ENCODE measurements at places on chromosomes 3 and 15.

DNA sequence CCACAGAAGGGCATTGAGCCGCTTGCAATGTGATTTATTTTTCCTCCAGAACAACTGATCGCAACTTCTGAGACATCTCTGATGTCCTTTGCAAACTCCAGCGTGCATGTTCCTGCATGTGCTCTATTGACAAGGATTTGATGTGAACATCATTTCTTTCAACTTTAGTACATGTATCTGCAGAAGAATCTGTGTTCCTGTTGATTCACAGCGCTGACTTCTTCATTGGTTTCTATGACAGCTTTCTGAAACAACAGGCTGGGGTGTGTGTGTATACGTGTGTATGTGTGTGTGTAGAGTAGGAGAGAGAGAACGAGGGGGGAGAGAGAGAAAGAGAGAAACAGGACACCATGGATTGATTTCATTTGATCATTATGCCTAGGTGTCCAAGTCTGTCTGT lies 56.7 kb upstream of the CMTM8 start:
- no peak for DNase-seq

DNA sequence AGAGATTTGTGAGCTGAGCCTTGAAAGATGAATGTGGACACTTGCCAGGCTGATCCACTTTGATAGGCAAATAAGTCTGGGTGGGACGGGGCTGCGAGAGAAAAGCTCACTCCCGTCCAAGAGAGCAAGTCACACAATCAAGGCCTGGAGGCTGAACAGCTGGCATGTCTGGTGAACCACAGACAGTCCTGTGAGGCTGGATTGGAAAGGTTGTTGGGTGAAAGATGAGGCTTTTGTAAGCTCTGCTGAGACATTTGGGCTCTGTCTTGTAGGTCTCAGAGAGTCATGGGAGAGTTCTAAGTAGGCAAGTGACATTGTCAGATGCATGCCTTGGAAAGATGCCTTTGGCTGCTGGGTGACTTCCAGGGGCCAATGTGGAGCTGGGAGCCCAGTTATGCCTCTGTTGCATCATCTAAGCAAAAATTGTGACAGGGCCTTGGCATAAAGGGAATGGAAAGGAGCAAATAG lies 38.5 kb downstream of the RPLP1 start:
- no peak for DNase-seq

DNA sequence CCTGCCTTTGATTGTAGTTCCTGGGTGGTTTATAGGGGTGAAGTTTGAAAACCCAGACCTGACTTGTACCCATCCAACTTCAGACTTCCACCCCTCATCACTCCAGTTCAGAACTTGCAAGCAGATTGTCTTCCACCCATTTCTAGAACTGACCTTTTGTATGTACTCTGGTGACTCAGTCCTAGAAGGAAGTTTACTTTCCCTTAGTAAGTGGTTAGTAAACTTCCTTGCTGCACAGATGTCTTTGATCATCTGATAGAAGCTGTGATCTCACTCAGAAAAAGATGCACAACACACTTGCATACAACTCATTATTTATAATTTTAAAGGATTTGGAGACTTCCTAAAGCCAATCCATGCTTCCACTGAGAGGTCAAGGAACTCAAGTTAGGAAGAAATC lies 368.0 kb downstream of the MFSD1 start:
- peak; percentile 83 for DNase-seq

- DNase-seq = no peak
Observed at GRCh38 chr15:100931143-100931890, 12.2 kb downstream of the LRRK1 start.

DNA sequence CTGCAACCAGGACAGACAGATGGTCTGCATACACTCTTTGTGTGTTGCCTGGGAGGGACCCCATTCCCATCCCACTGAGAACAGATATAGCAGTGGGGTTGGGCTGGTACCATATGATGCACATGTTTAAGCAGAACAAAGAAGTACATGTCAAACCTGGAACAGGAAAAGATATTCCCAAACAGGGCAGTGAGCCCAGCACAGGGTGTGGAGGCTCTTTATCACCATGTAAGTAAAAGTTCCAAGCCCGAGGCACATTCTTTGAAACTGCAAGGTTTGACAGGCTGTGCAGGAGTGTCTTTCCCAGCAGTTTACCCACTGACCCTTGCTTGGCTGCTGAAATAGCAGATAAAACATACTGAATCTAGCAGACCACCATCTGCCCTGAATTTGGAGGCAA lies 5.3 kb upstream of the ZNF445 start:
- no peak for DNase-seq

- DNase-seq = no peak
Observed at GRCh38 chr15:52071570-52071969, 41.0 kb downstream of the BCL2L10 start.

GRCh38 chr3:169072494-169072893 lies 591.0 kb downstream of the MECOM start:
- DNase-seq = no peak

DNA sequence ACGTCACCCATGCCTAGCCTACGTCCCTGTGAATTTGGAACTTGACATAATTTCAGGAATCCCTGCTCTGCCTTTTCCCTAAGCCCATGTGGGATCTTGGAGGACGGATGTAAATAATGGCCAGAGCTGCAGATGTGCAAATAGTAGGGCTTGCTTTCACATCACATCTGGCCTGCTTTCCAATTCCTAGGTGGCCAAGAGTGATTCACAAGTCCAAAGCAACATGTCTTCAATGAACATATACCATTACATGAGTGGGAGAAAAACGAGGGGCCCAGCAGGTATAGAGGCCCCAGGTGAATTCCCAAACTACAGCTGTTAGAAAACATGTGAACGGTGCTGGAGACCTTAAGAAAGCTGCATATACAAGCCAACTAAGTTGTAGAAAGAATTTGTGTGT lies 214.6 kb downstream of the MAGI1 start:
- DNase-seq = no peak
